ENCODE measurements at places on chromosomes 2 and 18.
A peak's percentile ranks its signal among the peaks of the same experiment; 100 is the strongest.

GRCh38 chr2:128197059-128197458, 106.1 kb downstream of the UGGT1 start:
- DNase-seq: no peak

DNA sequence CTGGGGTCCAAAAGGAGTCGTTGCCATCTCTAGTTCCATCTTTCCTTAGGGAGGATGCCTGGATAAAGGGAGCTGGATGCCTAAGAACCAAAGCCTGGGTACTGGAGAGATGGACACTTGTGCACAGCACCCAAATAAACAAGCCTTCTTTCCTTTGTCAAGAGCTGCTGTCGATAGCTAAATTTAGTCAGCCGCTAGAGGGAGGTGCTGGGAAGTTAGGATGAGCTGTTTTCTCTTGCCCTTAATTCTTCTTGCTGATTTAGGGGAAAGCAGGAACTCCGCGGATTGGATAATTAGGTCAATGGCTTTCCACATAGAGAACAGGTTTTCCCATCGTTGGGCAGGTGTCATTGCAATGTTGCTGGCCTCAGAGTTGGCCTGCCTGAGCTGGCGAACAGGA, 30.9 kb upstream of the SERPINB12 start:
- peak; percentile 54 for DNase-seq

- no peak for DNase-seq
Observed at GRCh38 chr2:106869512-106870275, 16.3 kb downstream of the ST6GAL2 start.

GRCh38 chr18:34224423-34225217, at the start of gene NOL4:
TSS of gene NOL4 (minus strand) at chr18:34224913. CDS start at chr18:34223253, 1,660 bp downstream.
- peak; percentile 31 for DNase-seq

DNA sequence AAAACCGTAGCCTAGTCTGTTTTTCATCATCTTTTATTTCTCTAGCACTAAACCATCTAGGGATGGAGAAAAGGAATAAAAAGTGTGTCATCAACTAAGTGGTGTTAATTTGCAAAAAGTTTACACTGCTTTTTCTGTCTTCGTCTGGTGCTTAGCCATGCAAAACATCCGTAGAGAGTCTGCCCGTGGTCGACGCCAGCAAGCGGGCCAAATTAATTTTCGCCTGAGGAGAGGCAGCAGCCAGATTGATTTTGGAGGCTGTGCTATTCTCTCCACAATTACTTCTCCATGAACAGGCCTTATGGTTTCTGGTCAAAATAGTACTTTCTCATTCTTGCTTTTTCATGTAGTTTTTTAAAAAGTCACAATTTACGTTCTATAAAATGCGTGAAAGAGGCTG, 46.3 kb downstream of the TNFRSF11A start:
- DNase-seq: no peak

GRCh38 chr2:85659324-85659981, 8.5 kb downstream of the SFTPB start:
- DNase-seq: no peak

DNA sequence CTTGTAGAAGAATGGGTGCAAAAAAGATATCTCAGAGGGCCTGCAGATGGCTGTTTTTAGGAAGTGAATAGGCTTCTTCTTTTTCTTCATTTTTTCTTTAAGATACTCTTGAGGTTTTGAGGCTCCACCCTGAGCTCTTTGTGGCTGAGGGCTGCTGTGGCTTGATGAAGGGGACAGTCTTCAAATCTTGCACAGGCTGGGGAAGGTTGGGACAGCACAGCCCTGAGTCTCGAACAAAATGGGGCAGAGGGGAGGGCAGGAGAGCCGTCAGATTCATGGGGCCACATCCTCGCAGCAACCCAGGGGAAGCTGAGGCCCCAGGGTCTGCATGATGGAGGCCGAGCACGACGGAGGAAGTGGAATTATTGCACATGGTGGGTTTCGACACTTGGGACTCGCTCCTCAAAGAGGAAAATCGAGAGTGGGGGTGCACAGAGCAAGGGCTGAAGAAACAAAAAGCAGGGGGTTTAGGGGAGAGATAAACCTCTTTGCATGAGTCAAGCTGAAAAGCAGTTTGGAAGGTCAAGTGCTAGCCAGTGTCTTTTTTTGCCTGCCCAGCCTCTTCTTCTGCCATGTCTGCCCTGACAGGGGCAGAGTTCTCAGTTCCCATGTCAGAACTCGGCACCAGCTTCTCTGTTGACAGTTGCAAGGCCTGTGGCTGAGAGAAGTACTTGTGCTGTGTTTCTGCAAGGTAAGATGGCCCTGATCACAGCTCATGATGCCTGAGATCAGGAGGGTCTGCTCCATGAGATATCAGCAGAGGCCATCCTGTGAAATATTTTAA, 19.5 kb downstream of the INPP4A start:
- peak; percentile 86 for DNase-seq

DNA sequence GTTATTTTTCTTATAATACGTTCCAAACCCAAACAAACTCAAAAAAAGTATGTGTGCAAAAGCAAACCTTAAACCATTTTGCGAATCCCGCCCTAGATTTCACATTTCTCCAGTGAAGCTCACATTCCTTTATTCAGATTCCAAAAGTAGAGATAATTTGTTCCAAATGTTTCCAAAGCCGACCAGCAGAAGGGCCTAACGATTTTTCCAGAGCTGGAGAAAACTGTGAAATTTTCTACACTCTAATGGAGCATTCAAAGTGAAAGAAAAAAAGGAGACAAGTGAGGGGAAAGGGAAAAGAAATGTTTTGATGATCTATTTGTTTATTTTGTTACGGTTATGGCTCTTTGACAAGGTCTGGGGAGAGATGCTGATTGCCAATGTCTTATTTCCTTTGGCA, 286.5 kb upstream of the SLC14A2 start:
- no peak for DNase-seq

- no peak for DNase-seq
Observed at GRCh38 chr18:70536370-70537062, 247.7 kb downstream of the SOCS6 start.

GRCh38 chr2:26652361-26653041, 11.3 kb upstream of the CIB4 start:
- DNase-seq: no peak

GRCh38 chr2:176088048-176088936, 4.2 kb upstream of the HOXD13 start:
- no peak for DNase-seq

Data from common myeloid progenitor, CD34-positive (primary cell).